ENCODE measurements at places on chromosomes 3 and 15.

GRCh38 chr3:50192689-50193141, 1.3 kb downstream of the GNAT1 start:
- peak; percentile 85 for DNase-seq

GRCh38 chr3:58074116-58074715, 66.0 kb downstream of the FLNB start:
- DNase-seq, result no peak

- no peak for DNase-seq
Measured at GRCh38 chr3:45947361-45947760, 4.1 kb downstream of the CXCR6 start.

- no peak for DNase-seq
Measured at GRCh38 chr3:115401851-115402501, 221.3 kb upstream of the GAP43 start.

DNA sequence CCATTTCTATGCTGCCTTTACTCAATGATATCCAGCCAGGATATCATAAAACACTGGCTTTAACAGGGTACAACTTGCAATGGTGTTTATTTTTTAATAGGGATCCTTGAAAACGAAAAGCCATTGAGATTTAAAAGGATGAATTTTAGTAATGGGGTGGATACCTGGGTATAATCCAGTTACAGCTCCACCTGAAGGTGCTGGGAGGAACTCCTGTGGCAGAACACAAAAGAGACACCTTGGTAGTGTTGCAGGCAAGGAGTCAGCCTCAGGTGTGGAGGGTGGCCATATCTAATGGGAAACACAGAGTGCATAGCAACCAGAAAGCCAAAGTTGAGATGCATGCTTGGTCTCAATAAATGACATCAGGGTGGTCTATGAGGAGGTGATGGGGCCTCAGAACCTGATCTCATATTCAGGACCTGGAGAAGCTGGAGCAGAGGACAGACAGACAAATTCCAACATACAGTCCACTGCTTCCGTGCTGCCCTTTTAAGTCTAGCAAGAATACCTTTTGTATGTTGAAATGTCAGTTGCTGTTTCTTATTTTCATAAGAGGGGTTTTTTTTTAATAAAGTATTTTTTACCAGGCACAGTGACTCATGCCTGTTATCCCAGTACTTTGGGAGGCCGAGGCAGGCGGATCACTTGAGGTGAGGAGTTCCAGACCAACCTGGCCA, 12.0 kb upstream of the PAQR9 start:
- DNase-seq, result no peak

Data from activated CD8-positive, alpha-beta memory T cell treated with anti-CD3 and anti-CD28 coated beads, Interleukin-2, amount 50 U/mL, for 4 hours (primary cell).